ENCODE measurements at places on chromosomes 16 and 17. TPM values are rescaled to one million over a fixed set of nuclear protein-coding genes. Genes with fewer than 3 reads are reported as not detected.

The HASPIN gene
- 2.6 TPM for total RNA-seq

The OMG gene
- total RNA-seq = not detected

The SECTM1 gene
- 13.0 TPM for total RNA-seq

The C17orf78 gene
- total RNA-seq = not detected

The TNK1 gene
- not detected for total RNA-seq

The HERPUD1 gene
- 76.2 TPM for total RNA-seq

All from skeletal muscle tissue (tissue), 5 donors.